ENCODE measurements at places on chromosomes 11 and 22. TPM values are rescaled to one million over a fixed set of nuclear protein-coding genes. Genes with fewer than 3 reads are reported as not detected.

GRCh38 chr11:110878513-110878912 lies 166.3 kb upstream of the ARHGAP20 start:
- no peak for DNase-seq

- no peak for DNase-seq
Measured at GRCh38 chr11:68002938-68003845, 705 bp downstream of the UNC93B1 start.

- peak; percentile 75 for DNase-seq
Measured at GRCh38 chr11:133163463-133164419, 368.6 kb downstream of the OPCML start.

DNA sequence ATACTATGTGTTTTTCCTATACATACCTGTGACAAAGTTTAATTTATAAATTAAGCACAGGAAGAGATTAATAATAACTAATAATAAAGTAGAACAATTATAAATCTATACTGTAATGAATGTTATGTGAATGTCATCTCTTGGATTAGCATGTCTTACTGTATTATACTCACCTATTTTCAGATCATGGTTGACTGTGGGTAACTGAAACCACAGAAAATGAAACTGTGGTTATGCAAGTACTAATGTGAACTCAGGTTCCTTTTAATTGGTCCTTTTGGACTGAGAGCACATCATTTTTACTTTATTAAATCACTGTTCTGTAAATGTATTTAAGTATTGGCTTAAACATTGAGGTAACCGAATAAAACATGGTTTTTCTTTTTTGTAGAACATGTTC lies 108.8 kb downstream of the PPP6R3 start:
- DNase-seq = no peak

GRCh38 chr11:117273550-117274289 lies 17.4 kb upstream of the BACE1-AS start:
- no peak for DNase-seq

DNA sequence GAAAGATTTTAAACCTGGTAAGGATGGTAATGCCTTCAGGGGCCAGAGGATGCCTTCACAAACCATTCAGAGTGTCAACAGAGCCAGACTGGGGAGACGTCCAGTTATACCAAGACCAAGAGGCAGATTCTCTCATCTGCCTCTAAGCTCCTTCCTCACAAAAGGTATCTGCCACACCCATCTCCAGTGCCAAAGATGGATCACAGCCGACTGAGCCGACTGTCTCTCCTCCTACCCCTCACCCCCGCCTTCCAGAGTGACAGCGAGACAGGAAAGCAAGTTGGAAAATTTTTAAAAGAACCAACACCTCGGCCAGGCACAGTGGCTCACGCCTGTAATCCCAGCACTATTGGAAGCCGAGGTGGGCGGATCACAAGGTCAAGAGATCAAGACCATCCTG lies 79.1 kb upstream of the AKIP1 start:
- no peak for DNase-seq

Gene FAM181B
- total RNA-seq = not detected

Gene TRIM29
- total RNA-seq = not detected

Gene PKDREJ
- not detected for total RNA-seq

Gene OR8A1
- total RNA-seq = not detected

Gene LMO1
- total RNA-seq = not detected

Gene BRMS1
- 111 TPM for total RNA-seq

Gene MYRF
- total RNA-seq = 0.71 TPM

All from G401 (cell line).